ENCODE measurements at places on chromosomes 12 and 14.

DNA sequence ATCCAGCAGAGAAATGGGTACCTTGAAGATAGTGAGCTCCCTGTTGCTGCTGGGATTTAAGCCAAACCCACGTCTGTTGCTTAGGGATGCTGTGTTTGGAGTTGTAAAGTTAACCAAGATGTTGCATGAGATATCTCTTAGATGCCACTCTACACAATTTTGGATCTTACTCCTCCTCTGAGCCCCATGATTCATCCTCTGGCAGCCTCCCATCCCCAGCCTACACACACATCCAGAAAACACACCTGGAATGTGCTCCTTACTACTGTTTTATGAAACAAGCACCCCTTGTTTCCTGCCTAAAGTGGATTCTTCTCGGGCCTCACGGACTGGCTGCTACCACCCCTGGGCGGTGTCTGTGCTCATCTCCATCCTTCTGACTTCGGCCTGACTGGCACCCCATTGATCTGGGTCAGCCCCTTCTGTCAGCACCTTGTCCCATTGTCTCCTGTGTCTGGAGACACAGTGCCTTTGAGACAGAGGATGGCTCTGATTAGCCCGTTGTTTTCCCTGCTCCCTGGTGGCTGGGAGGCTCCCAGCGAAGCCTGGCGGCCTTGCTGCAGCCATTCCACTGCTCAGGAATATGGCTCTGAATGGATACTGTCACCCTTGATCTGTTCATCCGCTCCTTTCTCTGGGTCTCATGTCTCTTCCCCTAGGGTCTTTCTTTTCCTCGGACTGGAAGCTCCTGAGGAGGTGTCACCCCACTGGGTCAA is 24.3 kb downstream of the TSPAN9 start:
- no peak for DNase-seq

DNA sequence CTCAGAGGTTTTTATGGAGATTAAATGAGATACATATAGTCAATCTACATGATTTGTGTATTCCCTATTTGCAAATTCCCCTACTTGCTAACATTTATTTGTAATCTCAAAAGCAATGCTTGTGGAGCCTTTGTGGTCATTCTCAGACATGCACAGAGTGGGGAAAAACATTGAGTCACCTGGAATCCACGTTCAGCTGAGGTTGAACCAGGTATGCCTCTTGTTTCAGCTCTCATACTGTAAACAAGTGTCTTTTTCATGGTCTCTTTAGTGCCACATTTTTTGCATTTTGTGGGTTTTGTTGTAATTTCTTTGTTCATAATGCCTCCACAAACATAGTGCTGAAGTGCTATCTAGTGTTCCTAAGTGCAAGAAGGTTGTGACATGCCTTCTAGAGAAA is 181.9 kb downstream of the BCAT1 start:
- no peak for DNase-seq

GRCh38 chr14:68137704-68138619 is 318.4 kb downstream of the RAD51B start:
- no peak for DNase-seq

- no peak for DNase-seq
Measured at GRCh38 chr12:24846689-24847088, 102.2 kb downstream of the BCAT1 start.

DNA sequence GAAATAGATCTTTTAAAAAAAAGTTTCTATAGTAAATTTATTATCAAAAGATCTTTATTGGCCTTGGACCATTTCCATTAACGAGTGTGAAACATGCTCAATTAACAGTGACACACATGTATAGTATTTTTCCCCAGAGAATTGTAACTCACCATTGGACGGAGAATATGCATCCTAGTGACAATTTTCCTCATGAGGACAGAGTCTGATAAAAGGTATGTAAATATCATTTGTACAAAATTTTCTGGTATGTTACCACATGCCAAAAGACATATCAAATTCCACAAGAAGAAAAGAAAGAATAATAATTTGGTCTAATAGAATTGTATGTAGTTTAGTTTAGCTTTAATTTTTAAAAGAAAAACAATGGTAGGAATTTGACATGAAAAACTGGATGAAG is 1096.0 kb upstream of the FLRT2 start:
- DNase-seq: no peak

DNA sequence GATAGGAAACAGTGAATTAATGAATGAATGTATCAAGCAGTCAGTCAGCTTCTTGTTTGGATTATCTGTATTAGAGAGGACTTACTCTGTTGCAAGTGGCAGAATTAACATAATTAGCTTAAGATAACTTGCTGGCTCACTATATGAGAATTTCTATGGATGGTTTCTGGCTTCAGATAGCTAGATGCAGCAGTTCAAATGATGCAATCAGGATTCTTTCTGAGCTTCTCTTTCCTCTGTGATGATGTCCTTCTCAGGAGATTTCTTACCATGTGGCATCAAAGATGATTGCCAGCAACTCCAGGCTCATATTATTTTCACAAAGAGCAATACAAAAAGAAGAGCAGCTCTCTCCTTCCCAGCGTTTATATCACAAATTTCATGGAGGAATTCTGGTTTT is 30.7 kb downstream of the FRMD6 start:
- no peak for DNase-seq

GRCh38 chr12:111122458-111122878 is 202.1 kb upstream of the MYL2 start:
- no peak for DNase-seq

DNA sequence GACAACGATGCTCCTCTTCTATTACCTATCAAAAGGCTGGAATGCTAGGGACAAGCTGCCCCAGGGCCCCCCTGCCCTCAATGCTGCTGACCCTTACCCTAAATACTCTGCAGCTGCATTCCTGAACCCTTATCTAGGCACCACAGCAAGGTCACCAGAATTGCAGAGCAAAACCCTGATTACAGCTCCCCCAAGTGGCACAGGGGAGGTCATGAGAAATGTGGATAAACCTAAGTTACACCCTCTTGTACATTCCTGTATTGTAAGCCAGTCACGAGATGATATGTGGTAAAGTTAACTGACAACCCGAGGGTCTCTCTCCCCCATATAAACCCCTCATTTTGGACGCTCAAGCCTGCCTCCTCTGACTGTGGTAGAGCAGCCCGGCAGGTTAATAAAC is 411.8 kb upstream of the STXBP6 start:
- no peak for DNase-seq

DNA sequence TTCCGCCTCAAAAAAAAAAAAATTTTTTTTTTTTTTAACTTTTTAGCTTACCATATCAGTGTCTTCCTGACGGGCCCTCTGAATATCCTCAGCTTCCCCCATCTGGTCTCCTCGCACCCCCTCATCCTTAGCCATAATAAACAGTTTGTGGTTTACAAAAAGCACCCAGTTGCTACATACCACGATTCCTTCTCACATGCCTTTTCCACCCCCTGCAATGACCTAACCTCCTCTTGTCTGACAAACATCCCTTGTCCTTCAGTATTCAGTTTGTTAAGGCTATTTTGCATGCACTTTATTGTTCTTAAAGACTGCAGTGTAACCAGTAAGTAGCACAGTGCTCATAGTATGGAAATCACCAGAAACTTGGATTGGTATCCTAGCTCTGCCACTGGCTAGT is 88.5 kb downstream of the PPM1H start:
- no peak for DNase-seq

- peak; percentile 5 for DNase-seq
Measured at GRCh38 chr14:91509083-91509877, 830 bp downstream of the PPP4R3A start.

DNA sequence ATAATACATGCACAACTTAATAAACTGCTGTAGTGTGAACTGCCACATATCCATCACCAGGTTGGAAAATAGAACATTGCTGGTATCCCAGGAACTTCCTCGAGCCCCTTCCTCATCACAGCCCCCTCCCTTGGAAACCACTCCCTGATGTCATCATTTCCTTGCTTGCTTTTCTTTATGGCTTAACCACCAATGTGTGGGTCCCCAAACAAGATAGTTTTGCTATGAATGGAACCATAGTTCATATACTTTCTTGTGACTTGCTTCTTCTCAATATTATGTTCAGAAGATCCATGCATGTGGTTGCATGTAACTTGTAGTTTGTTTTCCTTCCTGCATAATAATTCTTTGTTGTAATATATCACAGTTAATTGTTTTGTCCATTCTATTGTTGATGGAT is 8.9 kb upstream of the WNT5B start:
- no peak for DNase-seq

DNA sequence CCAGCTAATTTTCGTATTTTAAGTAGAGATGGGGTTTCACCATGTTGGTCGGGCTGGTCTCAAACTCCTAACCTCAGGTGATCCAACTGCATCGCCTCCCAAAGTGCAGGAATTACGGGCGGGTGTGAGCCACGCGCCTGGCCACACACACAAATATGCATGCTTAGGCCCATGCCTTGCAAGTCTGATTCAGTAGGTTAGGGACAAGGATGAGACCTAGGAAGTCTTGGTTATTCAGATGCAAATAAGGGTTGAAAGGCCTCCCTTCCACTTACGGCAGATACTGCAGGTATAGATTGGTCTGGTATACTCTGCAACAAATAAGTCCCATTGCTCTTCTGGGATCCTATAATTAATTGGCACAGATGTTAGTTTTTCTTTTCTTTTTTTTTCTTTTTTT is 32.9 kb downstream of the TXNRD1 start:
- no peak for DNase-seq

- DNase-seq: peak; percentile 18
Measured at GRCh38 chr14:74362361-74362915, 14.2 kb downstream of the VRTN start.

- DNase-seq: no peak
Measured at GRCh38 chr14:37992499-37992898, 215.2 kb upstream of the SSTR1 start.

DNA sequence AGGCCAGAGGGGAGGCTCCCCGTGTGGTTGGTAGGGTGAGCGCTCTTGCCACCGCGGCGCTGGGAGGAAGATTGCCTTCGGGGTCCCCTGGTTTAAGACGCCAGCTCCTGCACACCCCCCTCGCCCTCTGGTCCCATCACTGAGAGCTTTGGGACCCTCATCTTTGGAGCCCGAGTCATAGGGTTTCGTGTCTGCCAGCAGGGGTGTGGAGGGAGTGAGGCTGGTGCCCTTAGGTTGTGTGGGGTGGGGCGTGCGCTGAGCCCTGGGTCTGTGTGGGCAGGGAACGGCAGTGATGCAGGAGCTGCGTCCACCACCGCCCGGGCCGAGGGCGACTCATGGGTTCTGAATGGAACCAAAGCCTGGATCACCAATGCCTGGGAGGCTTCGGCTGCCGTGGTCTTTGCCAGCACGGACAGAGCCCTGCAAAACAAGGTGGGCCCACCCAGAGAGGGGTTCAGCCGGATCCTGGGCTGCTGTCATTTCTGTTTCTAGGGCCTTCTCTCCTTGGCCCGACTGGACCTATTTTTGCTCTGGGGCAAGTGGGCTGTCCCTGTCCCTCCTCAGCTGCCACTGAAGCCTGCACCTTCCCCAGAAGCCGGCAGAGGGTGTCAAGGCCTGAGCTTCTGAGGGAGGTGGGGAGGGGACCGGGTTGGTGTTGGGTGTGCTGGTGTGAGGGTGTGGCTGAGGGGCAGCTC is 12.1 kb downstream of the ACADS start:
- no peak for DNase-seq

- DNase-seq: no peak
Measured at GRCh38 chr14:80447392-80447791, 236.1 kb upstream of the DIO2 start.

GRCh38 chr12:52245259-52245961 is 12.4 kb downstream of the KRT7 start:
- DNase-seq: no peak

DNA sequence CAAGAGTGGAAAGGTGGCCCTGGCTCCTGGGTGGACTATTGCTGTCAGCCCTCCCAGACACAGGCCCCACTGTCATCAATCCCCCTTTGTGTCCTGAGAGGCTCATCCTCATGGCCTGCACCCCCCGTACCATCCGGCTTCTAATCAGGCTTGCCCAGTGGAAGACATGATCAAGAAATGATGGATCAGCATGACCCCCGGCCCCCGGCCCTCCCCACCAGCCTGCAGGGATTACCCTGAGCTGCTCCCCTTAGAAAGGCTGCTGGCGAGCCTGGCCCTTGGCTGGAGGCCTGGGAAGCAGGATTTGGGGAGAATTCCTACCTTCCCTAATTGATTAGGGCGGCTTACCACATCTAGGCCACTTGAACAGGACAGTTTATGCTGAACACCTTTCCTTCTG is 171.2 kb downstream of the PIWIL1 start:
- no peak for DNase-seq

DNA sequence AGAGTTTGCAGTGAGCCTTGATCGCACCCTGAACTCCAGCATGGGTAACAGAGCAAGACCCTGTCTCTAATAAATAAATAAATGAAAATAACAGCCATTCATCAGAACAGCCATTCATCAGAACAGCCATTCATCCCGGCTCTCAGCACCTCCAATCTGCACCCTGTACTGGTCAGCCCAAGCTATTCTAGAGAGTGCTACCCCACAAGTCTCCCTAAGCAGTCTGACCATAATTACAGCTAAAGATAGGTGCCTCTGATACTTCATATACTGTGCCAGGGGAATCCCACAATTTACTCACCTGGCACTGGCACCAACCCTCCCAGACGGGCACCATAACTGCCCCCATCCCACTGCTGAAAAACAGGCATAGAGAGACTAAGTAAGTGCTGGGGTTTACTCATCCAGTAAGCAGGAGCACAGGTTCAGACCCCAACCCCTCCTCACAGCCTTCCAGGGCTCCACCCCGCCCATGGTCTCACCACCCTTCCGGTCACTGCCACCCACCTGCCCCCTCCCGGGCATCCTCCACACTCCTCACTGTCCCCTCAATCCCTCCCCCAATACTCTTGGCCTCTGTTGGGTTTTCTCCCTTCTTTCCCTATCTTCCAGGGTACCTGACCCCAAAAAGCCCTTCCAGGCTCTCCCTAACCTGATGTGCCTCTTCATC is 15.2 kb upstream of the EIF5 start:
- DNase-seq: no peak

- DNase-seq: peak; percentile 26
Measured at GRCh38 chr12:106248846-106249371, 1.1 kb upstream of the CKAP4 start.

- DNase-seq: no peak
Measured at GRCh38 chr12:2029851-2030250, 22.9 kb upstream of the CACNA1C start.

DNA sequence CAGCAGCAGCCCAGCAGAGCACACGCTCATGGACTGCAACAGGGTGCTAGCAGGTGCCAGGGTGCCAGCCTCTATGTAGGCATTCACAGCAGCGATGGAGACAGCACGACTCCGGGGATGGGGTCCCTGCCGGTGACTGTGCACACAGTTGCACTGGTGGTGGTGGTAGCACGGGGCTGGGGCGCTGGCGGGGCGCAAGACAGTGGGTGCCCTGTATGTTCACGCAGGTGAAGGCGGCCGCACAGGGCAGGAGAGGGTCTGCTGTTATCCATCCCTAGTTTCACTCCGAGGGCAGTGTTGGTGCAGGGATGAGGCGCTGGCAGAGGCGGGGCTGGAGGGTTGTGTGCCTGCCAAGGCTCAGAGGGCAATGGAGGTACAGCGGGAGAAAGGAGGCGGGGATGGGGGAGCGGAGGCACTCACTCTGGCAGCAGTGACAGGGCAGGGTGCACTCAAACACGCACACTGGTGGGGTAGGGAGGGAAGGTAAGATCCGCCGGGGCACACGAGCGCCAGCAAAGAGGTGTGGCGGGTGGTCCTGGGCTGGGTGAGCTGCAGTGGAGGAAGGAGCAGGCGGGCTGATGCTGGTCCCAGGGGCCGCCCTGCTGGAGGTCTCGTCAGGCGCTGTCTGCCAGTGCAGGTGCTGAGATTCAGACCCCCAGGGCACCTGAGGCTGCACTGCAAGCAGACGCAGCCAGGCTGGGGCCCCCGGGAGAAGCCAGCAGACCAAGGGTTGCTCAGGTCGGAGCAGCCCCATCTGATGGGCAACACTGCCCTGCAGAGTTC is 76.7 kb downstream of the GALC start:
- DNase-seq: no peak
